ENCODE measurements at places on chromosomes 5 and 9.

- no peak for DNase-seq
Observed at GRCh38 chr9:72947984-72948465, 4.8 kb downstream of the ALDH1A1 start.

GRCh38 chr5:144510845-144511579 is 340.3 kb downstream of the KCTD16 start:
- no peak for DNase-seq

DNA sequence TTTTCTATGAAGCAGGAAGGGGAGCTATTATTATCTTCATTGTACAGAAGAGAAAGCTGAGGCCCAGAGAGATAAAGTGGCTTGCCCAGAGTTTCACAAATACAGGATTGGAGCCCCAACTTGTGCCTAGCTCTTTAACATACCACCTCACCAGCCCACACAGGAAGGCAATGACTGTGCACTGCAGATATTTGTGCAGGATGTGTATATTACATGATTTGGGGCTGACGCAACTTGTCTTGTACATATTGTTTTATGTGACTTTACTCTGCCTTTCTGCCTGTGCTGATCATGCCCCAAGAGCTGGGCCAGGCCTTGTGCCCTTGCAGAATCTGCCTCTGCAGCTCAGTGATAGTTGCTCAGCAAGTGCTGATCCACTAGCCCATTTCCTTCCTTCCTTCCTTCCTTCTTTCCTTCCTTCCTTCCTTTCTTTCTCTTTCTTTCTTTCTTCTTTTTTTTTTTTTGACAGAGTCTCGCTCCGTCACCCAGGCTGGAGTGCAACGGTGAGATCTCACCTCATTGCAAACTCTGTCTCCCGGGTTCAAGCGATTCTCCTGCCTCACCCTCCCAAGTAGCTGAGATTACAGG is 106.6 kb upstream of the TBCA start:
- no peak for DNase-seq

DNA sequence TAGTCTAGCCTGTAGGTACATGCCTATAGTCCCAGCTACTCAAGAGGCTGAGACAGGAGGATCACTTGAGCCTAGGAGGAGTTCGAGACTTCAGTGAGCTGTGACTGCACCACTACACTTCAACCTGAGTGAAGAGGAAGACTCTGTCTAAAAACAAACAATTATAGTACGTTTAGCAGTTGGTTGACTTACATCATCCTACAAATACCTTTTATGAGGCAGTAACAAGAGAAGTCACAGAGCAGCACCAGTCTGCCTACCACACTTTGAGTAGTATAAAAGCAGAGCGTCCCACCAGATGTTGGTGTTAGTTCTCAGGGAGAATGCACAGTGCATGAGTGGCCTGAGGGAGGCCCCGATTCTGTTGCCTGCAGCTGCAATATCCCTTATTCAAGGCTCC is 16.1 kb downstream of the ZFR start:
- no peak for DNase-seq

DNA sequence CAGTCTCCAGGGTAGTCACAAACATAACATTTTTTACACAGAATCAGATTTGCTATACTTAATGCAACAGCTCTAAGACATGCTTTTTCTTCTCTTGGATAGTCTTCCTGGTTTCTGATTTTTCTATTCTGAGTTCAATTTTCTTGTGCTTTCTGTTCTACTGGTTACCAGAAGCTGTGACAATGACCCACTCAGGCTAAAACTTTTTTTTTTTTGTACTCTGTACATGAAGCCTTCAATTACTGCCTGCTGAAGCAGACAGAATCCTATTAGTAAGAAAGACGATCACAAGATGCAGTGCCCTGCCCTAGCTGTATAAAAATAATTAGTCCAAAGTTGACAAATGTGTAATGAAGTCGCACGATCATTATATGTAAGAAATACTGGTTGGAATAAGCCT is 231.1 kb upstream of the TBCA start:
- DNase-seq = no peak

DNA sequence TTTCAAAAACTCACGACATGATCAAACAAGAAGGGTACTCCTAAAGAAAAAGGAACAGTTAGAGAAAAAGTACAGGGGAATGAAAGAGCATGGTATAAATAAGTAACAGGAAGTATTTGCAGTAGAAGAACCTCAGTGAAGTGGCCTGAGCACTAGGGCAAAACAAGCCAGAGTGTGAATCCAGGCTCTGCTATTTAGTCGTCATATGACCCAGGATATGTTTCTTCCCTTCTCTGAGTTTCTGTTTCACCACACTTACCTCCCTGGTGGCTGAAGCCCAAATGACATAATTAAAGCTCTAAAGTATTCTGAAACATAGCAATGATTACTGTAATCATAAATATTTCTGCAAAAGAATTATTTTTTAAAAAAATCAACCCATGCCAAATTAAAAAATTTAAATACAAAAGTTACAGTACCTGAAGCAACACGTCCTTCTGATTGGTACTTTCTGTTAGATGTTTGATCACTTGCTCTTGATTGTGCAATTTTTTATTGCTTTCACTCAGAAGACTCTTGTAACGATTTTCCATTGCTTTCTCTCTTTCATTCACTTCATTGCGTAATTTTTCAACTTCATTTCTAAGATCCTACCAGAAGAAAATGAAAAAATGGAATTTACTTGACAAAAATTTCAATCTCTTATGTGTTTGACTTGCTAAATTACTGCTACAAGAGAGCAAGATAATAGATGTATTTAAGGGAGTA is 88.9 kb downstream of the CDK5RAP2 start:
- no peak for DNase-seq

DNA sequence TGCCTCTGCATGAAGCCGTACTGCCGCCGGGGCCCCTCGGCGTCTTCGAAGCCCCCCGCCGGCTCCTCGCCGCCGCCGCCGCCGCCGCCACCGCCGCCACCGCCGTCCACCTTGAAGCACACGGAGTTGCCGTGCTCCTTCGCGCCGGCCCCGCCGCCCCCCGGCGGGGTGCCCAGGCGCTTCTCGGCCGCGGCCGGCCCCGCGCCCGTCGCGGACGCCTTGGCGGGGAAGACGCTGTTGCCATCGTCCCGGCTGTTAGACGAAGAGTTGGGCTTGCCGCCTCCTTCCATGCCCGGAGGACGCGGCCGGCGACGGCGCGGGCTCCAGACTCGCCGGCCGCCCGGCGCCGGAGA is 400 bp downstream of the HCN1 start:
- DNase-seq = no peak

DNA sequence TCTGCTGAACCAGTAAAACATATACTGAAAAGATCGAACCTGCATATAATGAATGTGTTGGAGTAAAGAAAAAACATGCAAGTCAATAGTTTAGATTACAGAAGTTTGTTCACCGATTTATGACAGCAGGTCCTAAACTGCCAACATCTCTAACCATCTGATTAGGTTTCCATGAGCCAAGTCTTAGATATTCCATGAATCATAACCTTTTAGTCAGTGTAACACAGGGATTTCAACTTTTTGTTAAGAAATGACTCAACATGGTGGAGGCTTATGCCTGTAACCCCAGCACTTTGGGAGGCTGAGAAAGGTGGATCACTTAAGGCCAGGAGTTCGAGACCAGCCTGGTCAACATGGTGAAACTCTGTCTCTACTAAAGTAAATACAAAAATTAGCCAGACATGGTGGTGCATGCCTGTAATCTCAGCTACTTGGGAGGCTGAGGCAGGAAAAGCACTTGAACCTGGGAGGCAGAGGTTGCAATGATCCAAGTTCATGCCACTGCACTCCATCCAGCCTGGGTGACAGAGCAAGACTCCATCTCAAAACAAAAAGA is 38.7 kb downstream of the APC start:
- no peak for DNase-seq

DNA sequence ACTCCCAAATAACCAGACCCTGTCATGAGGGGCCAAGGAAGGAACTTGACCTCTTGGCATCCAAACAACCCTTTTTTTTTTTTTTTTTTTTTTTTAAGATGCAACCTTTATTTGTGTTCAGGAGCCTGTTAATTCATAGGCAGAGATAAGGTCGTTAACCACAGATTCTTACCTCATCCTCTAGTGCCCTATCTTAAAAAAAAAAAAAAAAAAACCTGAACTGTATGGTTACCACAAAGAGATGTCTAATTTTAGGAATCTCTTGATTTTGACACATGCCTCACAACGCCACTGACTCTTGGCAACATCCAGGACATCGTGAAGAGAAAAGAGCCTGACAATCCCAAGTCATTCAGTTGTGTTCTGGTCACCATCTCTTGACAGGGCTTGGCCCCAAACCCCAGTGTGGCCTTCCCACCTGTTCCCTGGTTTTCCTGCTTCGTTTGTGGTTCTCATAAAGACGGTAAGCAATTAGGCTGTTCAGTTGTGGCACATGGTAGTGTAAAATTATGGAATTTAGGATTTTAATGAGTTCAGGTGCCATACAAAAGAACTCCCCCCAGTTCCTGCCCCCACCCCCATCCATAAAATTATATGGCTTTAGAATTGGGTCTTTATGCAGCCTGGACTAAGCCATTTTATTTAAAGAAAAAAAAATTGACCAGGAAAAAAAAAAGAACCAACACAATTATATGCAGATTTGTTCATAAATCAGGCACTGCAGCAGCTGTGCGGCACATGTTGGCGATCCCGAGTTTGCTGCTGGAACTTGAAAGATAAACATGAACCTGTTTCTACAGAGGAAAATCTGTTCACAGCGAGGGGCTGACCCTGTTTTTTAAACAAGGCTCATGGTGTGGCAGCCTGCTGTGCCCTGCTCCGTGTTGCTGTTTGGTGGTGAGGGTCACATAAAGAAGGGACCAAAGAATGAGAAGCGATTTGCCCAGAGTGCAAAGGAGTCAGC is 267.8 kb upstream of the CLINT1 start:
- DNase-seq = no peak

DNA sequence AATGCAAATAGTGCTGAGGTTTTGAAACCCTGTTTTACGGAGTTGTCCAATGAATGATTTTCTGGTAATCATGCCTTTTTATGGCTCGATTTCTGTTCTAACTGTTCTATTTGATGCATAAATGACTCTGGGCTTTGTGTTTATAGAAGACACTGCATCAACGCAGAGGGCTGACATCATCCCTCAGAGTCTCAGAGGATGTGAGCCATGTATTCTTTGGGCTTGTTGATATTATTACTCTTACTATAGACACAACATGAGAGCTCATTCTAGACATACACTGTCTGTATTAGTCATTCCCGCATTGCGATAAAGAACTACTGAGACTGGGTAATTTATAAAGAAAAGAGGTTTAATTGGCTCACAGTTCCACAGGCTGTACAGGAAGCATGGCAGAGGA is 31.6 kb downstream of the CDH6 start:
- DNase-seq = no peak

- no peak for DNase-seq
Observed at GRCh38 chr9:135399000-135399649, 80.5 kb upstream of the PPP1R26 start.

DNA sequence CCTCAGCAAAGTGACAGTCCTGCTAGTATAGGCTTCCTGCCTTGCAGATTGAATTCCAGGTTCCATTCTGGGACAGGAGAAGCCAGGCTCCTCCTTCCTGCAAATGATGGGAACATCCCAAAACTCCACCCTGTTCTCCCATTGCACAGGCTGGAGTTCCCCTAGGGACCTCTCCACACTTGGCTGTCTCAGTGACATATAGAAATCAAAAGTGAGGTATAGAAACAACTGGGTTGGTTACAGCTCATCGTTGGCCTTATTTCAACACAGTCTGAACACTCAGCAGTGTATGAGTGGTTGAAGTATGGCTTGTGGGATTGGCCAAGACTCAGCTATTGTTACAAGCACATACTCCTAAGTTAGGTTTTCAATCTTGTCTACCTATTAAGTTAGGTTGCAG is 157.8 kb upstream of the FTMT start:
- no peak for DNase-seq

- no peak for DNase-seq
Observed at GRCh38 chr5:43073597-43074546, 33.8 kb upstream of the ANXA2R start.

DNA sequence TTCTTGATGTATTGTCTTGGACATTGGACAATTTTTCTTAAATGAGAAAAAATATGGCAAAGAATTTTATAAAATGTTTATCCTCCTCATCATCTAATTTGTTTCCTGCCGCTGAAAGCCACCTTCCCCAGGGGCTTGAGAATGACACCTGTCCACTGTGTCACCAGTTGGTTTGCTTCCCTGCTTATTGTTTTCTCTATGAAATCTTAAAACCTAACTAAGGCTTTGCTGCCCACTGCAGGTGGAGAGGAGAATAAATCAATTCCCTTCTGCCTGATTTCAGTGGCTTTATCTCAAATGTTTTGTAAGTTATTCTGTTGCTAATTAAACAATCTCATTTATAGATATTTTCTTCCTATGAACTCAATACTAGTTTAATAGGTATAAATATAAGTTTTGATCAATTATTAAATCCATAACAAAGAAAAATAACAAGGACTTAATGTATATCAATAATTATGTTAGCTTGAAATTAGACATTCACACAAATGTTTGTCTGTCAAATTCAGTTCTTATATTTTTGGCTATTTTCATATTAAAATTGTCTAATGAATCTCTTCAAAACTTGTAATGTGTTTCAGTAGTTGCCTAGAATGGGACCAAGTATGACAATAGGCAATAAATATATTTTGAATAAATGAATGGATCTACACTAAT is 822.5 kb downstream of the PTPRD start:
- DNase-seq = peak; percentile 3

DNA sequence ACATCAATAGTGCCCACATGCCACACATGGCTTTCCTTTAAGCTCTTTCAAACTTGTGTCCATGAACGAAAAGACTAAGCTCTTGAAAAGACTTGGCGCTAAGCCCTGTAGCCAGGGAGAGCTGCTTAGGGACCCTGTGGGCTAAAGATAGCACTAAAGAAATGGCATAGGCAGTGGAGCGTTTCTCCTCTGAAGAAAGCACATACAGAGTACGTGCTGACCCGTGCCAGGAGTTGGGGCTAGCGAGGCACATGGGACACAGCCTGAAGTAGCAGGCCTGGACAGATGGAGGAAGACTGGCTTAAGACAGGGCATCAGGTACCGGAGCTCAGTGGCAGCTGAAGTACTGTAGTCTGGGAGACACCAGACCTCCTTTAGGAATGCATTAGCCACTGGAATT is 39.7 kb downstream of the ADGRV1 start:
- DNase-seq = no peak

DNA sequence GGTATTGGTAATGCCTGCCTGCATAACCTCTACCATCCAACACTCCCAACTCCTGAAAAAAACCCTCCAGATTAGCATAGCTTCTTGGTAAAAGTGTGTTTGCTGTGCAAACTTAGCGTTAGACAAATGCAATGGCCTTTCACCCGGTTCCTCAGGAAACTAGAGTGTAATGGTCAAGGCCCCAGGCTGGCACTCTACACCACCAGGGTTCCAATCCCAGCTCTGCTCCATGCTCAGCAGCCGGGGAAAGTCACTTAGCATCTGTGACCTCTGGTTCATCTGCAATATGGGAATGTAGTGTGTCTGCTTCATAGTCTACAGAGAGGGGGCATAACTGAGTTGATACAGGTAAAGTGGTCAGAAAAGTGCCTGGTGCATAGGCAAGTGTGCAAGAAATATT is 9.0 kb downstream of the FBP1 start:
- no peak for DNase-seq

DNA sequence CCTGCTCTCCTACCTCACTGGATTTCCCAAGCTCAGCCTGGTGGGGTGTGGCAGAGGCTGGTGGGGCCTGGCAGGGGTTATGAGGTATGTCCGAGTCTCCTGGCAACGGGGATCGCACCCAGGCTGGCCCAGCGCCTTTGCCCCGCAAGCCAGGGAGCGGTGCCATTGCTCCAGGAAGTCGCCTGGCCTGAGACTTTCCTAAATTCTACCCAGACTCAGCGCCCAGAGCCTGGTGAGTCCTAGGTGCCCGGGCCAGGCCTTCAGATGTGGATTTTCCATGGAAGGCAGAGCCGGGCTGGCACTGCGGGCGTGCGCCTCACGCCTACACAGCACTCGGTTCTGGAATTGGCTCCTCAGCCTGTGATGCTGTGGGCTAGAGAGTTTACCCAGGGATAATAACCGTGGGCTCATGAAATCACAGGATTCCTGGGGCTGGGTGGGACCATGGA is 155.4 kb upstream of the COL5A1 start:
- DNase-seq = no peak
